ENCODE measurements at places on chromosomes 7 and 10.

GRCh38 chr7:5553298-5553877 is 129.8 kb upstream of the TNRC18 start:
- no peak for DNase-seq

DNA sequence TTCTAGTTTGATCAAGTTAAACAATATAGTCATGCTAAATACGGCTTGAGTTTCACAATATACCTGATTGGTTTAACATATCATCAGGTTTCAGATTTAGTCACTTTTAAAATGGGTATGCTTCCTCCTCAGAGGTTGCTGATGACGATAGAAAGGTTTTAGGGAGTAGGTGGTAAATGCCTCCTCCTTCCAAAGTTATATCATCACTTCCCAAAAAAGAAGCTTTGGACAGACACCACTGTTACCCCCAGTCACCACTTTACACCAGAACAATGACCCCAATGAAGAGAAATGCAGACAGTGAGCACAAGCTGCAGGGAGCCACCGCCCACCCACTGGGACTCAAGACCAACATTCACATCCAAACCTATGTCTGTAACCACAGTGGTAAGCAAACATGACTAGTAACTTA is 244.6 kb downstream of the SORCS1 start:
- no peak for DNase-seq

DNA sequence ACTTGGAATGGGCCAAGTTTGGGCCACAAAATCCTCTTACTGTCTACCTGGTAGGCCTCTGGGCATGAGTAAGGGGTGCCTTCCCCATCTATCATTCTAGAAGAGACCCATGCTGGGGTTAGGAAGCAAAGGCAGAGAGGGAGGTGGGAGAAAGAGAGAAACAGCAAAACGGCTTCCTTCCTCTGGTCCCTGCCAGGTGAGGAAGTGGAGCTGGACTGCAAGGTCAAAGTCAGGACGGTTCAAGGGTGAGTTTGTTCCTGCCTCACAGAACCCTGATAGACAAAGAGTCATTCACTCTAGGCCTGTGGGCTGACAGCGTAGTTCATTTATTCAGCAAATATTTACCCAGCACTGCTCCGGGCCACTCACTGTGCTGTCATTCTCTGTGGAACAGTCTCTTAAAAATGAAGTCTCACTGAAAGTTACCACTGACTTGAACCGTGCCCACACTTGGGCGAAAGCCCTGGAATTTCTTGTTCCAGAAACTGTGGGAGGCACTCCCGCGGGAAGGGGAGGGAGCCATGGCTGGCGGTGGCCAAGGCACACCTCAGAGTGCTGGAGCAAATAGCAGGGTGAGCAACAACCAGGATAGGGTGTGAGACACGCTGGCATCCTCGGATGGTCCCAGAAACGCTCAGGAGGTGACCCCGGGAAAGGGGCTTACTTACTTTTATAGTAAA is 26.2 kb upstream of the ECHDC3 start:
- DNase-seq, result no peak

- no peak for DNase-seq
Measured at GRCh38 chr7:27532314-27532713, 130.4 kb downstream of the HIBADH start.

- DNase-seq, result no peak
Measured at GRCh38 chr10:123455861-123456260, 210.3 kb upstream of the GPR26 start.

DNA sequence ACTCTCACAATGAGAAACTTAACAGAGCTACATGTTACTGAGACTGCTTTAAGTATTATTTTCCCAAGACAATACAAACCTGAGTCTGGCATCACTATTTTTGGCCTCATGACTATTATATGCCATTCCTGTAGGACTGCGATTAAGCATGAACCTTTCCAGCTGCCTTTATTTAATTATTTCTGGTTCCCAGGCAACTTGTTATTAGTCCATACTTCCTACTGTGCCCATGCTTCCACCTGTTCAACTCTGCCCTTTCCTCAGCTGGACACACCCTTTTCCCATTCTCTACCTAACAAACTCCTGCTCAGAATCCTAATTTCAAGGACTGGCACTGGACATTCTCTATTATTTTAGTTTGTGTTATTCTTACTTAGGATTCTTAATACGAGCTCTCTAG is 8.1 kb upstream of the CROT start:
- DNase-seq, result no peak

DNA sequence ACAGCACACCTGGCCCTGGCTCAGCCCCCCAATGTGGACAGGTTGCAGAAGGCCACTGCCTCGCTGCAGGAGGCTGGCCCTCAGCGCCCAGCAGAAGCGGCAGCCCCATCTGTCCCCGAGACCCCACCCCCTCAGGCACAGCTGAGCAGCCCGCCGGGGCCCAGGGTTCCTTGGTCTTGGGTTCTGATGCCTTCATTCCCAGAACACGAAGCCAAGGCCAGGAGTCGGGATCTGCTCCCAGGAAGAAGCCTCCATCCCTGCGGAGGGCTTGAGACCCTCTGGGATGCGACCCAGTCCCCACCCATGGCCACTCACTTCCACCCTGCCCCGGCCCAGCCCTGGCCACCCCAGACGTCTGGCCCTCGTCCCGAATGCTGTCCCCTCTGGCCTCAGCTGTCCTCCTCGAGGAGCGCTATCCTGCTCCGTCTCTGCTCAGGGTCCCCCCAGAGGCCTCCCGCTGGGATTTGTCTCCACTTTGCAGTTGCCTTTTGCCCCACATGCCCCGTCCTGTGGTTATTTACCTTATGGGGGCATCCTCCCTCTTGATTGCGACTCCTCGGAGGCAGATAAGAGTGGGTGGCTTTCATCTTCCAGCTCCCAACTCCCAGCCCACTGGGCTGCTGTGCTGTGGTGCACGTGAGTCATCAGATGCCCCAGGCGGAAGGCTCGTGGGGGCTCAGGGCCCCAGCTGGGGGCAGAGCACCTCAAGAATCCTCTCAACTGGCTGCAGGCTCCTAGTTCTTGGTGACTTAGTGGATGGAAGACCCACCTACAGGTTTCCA is 97.5 kb downstream of the MKI67 start:
- DNase-seq, result no peak

- no peak for DNase-seq
Measured at GRCh38 chr7:131830681-131831080, 274.3 kb upstream of the PODXL start.

DNA sequence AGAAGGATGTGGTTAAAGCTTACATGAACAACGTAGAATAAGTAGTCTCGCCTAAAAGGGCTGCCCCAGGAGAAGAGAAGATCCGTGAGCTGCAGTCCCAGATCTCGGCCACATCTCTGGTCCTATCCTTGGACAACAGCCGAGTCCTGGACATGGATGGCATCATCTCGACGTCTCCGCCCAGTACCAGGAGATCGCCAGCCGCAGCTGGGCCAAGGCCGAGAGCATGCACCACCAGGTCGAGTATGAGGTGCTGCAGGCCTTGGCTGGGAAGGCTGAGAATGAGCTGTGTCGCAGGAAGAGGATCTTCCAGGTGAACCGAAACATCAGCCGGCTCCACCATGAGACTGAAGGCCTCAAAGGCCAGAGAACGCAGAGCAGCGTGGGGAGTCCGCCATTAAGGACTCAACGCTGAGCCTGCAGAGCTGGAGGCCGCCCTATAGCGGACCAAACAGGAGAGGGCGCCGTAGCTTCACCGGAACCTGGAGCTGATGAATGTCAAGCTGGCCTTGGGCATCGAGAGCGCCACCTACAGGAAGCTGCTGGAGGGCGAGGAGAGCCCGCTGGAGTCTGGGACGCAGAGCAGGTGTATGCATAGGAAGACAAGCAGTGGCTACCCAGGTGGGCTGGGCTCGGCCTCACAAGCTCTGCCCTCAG is 22.2 kb downstream of the LIPK start:
- DNase-seq, result no peak

DNA sequence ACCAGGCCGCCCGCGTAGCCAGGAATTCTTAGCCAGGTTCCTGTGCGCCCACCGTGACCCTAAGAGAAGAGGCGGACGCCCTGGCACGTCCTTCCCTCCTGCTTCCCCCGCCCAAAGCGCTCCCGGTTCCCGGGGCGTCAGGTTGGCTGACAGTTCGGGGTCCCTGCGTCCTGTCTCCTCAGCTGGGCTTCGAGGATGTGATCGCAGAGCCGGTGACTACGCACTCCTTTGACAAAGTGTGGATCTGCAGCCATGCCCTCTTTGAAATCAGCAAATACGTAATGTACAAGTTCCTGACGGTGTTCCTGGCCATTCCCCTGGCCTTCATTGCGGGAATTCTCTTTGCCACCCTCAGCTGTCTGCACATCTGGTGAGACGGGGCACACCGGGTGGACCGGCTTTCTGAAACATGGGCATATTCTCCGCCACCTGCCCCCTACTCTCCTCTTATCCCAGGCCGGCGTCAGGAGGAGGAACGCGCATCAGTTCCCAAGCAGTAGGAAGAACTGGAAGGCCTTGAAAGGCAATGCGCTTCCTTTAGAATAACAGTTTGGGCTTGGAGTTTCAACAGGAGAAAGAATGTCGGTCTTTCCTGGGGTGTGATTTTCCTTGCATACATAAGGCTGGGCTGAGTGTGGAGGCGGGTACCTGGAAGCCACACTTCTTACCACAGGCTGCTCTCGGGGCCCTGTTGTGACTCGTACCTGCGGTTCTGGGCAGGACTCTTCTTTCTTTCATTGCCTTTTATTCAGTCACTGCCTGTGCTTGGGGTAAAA is 728 bp downstream of the CAV2 start:
- no peak for DNase-seq

DNA sequence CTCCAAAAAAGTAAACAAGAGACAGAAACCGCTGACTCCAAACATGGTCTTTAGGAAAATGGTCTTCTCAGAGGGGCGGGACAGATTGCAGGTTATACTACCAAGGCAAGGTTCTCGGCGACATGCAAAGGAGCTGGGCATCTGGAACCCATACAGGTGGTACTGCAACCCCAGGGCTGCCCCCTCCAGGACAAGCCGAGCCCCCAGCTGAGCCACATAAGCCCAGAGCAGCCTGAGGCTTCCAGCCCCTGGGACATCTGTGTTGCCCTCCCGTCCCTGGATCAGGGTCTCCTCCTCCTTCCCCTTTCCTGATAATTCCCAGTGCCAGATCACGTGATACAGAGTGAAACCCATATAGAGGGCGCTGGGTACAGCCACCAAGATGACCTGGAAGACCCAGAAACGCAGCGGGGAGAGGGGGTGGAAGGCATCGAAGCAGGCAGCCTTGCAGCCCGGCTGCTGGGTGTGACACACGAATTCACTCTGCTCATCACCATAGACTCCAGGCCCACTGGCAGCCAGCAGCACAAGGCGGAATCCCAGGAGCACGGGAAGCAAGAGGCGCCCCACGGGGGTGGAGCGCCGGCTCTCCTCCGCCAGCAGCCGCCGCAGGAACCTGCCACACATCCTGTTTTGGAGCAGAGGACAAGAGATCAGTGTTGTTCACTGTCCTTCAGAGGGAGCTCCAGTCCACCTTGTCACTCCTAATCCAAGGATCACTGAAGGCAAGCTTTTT is at the start of gene GJC3:
GJC3 (minus strand) TSS at position 627 of the 736 bp plus-strand sequence; CDS start at position 627, 0 bp downstream.
- DNase-seq, result peak; percentile 10

- no peak for DNase-seq
Measured at GRCh38 chr10:33099748-33100147, 141.7 kb upstream of the ITGB1 start.

- DNase-seq, result no peak
Measured at GRCh38 chr10:7436490-7437100, 25.8 kb upstream of the SFMBT2 start.
